Adrenal gland (tissue), 19 donors: ENCODE measurements at places on chromosomes 13 and 19. TPM values are rescaled to one million over a fixed set of nuclear protein-coding genes. Genes with fewer than 3 reads are reported as not detected.

GRCh38 chr19:15260939-15261338, 28.7 kb upstream of the EPHX3 start:
- no peak for DNase-seq

GRCh38 chr13:105202354-105202753, 1333.1 kb downstream of the EFNB2 start:
- no peak for DNase-seq

DNA sequence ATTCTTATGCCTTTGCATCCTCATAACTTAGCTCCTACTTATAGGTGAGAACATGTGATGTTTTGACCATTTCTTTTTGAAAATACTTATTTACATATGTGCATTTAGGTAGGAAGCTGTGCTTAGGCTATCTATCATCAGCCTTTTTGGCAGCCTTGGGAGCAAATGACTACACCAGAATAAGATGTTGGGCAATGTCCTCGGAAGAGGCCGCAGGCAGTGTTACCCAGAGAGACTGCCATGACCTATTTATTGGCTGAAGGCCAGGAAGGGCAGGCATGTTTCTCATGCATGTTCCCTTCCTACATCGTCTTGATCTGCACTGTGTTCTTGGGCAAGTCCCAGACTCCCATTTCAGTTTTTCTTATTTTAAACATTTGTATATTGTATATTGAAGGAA, 122.3 kb downstream of the B3GLCT start:
- peak; percentile 33 for DNase-seq

- DNase-seq = no peak
Observed at GRCh38 chr13:34413538-34414210, 528.4 kb upstream of the NBEA start.

GRCh38 chr19:50741179-50741933, 18.2 kb downstream of the CLEC11A start:
- no peak for DNase-seq

The CHST8 gene
- polyA plus RNA-seq = 0.24 TPM
